ENCODE measurements at places on chromosomes 5 and 9.

DNA sequence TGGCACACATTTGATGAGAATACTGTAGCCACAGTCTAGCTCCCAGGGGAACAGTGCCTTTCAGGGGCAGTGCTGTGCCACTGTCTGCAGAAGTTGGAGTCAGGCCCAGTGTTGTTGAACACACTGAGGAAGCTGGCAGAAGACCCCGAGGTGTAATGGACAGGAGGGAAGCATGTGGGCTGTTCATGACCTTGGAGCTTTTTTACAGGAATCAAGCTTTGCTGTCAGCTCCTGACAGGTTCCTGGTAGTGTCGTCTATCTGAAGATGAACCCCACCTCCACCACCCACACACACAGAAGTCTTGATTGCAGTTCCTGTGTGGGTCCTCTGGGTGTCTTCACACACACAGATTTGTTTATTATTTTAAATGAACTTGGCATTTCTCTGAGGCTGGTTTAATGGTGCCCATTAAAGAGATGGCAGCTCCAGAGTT is 40.3 kb upstream of the TNFAIP8 start:
- DNase-seq: no peak

- DNase-seq: no peak
Measured at GRCh38 chr5:55540024-55540423, 5.3 kb upstream of the PLPP1 start.

- DNase-seq: no peak
Measured at GRCh38 chr5:134460551-134460950, 48.9 kb upstream of the CDKN2AIPNL start.

GRCh38 chr5:136226401-136226800 is 33.4 kb upstream of the SMIM32 start:
- DNase-seq: no peak

DNA sequence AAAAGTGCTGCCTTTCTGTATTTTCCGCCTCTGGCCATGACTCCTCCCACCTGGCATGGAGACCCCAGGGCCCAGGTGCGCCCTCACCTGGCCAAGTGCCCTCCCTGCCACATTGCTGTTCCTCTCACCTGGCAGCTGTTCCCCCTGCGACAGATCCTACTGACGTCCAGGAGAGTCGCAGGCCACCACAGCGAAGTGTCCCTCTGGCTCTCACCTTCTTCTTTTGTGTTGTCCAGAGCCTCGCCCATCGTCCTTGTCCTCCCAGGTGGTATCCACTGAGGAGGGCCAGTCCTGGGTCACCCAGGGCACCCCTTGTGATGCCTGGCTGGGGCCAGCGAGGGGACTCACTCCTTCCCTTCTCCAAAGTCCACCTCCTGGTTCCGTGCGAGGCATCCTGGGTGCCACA is 2.6 kb downstream of the NKD2 start:
- DNase-seq: peak; percentile 63

- DNase-seq: no peak
Measured at GRCh38 chr5:54895816-54896341, 89.5 kb downstream of the ESM1 start.

GRCh38 chr5:119028575-119028974 is 40.2 kb upstream of the DTWD2 start:
- no peak for DNase-seq

- DNase-seq: no peak
Measured at GRCh38 chr5:124654418-124654817, 92.0 kb downstream of the ZNF608 start.

GRCh38 chr5:56480705-56481427 is 247.7 kb upstream of the ANKRD55 start:
- DNase-seq: peak; percentile 11

GRCh38 chr5:76978869-76979268 is 26.0 kb downstream of the CRHBP start:
- DNase-seq: no peak

DNA sequence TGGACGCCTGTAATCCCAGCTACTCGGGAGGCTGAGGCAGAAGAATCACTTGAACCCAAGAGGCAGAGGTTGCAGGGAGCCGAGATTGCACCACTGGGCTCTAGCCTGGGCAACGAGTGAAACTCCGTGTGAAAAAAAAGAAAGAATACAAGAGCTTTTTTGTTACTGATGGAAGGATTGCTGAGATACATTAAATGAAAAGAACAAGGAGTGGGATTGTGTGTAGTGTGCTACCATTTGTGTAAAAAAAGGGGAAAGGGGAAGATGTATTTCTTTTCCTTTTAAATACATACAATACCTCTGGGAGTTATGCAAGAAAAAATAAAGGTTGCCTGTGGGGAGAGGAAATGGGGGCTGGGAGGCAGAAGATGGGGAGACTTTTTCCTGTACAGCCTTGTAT is 14.7 kb upstream of the GARNL3 start:
- no peak for DNase-seq

DNA sequence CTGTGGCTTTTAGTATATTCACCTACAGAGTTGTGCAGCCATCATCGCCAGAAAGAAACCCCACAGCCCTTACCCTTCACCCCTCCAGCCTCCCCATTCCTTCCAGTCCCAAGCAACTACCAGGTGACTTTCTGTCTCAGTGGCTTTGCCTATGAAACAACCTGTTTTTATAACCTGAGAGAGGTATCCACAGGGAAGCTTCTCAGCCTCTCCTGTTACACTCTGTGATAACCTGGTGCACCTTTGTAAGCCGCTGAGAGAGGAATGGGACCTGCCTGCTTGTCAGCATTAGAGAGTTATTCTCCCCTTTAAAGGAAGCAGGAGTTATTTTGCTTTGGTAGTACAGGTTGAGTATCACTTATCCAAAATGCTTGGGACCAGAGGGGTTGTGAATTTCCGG is 93.6 kb downstream of the TRIO start:
- DNase-seq: no peak

- no peak for DNase-seq
Measured at GRCh38 chr5:139635191-139635590, 13.0 kb upstream of the CXXC5 start.

DNA sequence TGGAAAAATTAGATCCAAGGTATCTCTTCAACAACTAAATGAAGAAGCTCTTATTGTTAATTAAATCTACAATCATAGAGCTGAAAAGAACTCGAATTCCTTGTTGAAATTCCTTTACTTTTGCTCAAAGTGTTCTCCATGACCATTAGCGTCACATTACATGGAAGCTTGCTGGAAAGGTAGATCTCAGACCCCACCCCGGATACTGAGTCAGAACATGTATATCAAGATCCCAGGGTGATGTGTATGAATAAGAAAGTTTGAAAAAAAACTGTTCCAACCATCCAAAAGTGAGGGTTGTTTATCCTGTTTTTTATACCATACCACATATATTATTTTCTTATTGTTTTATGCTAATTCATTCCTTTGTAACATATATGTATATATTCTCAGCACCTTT is 237.1 kb upstream of the PUM3 start:
- no peak for DNase-seq

- no peak for DNase-seq
Measured at GRCh38 chr5:139384591-139385051, 1.5 kb upstream of the SLC23A1 start.

GRCh38 chr5:116543501-116543900 is 31.1 kb downstream of the SEMA6A start:
- DNase-seq: no peak

DNA sequence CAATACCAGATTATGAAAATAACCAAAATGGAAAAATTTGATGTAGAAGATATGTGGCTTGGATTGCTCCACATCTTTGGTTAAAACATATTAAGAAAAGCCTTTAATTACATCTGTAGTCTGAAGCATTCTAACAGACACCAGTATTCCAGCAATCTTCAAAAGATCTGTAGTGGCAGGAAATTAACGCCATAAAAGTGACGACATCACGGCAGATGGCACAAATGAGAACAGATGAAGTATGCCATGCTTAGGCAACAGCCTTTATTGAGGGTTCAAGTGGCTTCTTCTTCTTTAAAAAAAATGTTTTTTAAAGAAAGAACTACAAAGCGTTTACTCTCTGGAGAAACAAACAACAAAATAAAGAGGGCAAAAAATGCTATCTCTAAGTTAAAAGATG is 164.2 kb downstream of the MEF2C start:
- no peak for DNase-seq

DNA sequence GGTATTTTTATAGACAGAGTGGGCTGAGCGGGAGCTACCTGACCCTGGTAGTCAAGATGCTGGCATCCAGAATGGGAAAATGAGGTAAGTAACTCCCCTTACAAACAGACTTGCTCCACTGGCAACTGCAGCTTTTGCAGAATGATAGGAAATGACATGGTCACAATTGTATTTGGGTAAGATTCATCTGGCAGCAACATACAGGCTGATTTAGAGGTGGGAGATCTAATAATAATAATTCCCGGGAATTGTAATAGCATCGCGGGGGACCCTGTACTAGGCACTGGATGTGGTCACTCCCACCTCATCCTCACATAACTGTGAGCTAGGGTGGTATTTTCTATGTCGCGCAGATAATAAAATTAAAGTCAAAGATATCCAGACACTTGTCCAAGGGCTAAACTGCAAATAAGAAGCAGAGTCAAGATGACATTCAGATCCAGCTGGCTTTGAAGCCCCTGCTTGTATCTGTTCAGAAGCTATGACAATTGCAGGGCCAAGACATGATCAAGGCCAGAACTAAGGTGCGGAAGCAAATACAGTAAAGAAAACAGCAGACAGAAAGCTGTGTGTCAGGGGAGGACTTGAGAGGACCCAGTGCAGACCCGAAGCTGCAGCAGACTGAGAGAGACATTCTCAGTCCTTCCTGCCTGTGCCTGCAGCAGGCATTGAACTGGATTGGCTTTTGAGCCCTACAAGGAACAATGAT is 507.2 kb downstream of the BNC2 start:
- DNase-seq: no peak

GRCh38 chr9:4117835-4118610 is 181.8 kb downstream of the GLIS3 start:
- no peak for DNase-seq

- no peak for DNase-seq
Measured at GRCh38 chr5:147113967-147114366, 120.9 kb upstream of the STK32A start.

- DNase-seq: no peak
Measured at GRCh38 chr9:86238861-86239770, 20.3 kb downstream of the C9orf153 start.

- DNase-seq: no peak
Measured at GRCh38 chr5:2007878-2008501, 125.3 kb upstream of the IRX4 start.

GRCh38 chr9:69768101-69768500 is 8.3 kb upstream of the PTAR1 start:
- DNase-seq: no peak

- DNase-seq: no peak
Measured at GRCh38 chr9:68894502-68894901, 119.4 kb downstream of the PRKACG start.

- no peak for DNase-seq
Measured at GRCh38 chr5:9445826-9446388, 100.0 kb downstream of the SEMA5A start.

Measured in progenitor cell of endocrine pancreas (in vitro differentiated cells).